ENCODE measurements at places on chromosomes 6 and 20. TPM values are rescaled to one million over a fixed set of nuclear protein-coding genes. Genes with fewer than 3 reads are reported as not detected.

GRCh38 chr20:60069656-60070055 is 111.4 kb downstream of the CDH26 start:
- DNase-seq = no peak
- no peak overlapping the region for H3K27ac ChIP-seq
- no peaks in the 10 kb centered on the region for H3K4me1 ChIP-seq

- no peak overlapping the region for H3K27ac ChIP-seq
- H3K36me3 ChIP-seq = no peaks in the 10 kb centered on the region
- peaks cover 18% of the 10 kb centered on the region for H3K4me1 ChIP-seq
- no peaks in the 10 kb centered on the region for H3K27me3 ChIP-seq
- H3K4me3 ChIP-seq = no peak overlapping the region
These were observed 6.4 kb upstream of the SLC2A12 start for GRCh38 chr6:134058622-134059366.

- no peaks in the 10 kb centered on the region for H3K4me1 ChIP-seq
- no peak overlapping the region for H3K27ac ChIP-seq
- no peaks in the 10 kb centered on the region for H3K36me3 ChIP-seq
These were observed 158.9 kb downstream of the TBXT start for GRCh38 chr6:166008441-166009369.

DNA sequence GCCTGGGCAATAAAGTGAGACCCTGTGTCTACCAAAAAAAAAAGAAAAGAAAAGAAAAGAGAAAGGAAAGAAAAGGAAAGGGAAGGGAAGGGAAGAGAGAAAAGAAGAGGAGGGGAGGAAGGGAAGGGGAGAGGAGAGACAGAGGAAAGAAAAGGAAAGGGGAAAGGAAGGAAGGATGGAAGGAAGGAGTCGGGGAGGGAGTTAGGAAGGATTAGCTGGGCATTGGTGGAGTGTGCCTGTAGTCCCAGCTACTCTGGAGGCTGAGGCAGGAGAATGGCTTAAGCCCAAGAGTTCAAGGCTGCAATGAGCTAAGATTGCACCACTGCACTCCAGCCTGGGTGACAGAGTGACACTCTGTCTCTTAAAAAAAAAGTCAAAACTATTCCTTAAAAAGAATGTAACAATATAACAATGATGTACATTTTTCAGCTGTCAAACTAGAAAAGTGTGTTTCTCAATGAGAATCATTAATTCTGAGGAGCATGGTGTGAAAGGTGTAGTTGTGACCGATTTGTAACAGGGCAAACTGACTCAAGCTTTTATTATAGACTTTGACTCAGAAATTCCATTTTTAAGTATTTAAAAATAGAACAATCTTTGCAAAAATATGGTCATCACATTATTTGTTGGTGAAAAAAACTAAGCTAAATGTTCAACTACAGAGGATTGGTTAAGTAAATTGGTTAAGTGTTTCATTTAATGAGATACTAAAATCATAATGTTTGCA is 14.7 kb downstream of the SNRPB start:
- no peak overlapping the region for H3K4me3 ChIP-seq
- no peaks in the 10 kb centered on the region for H3K4me1 ChIP-seq
- no peaks in the 10 kb centered on the region for H3K36me3 ChIP-seq
- no peaks in the 10 kb centered on the region for H3K27me3 ChIP-seq
- no peak overlapping the region for H3K27ac ChIP-seq
- no peak for DNase-seq

GRCh38 chr20:62258499-62259293 is 20.4 kb downstream of the OSBPL2 start:
- H3K36me3 ChIP-seq = no peaks in the 10 kb centered on the region
- DNase-seq = peak; percentile 86
- H3K4me3 ChIP-seq = no peak overlapping the region
- H3K4me1 ChIP-seq = no peaks in the 10 kb centered on the region
- H3K27ac ChIP-seq = no peak overlapping the region
- H3K27me3 ChIP-seq = no peaks in the 10 kb centered on the region

- H3K4me1 ChIP-seq = no peaks in the 10 kb centered on the region
- no peak overlapping the region for H3K27ac ChIP-seq
- DNase-seq = no peak
- H3K36me3 ChIP-seq = no peaks in the 10 kb centered on the region
- H3K27me3 ChIP-seq = no peaks in the 10 kb centered on the region
These were observed 19.5 kb downstream of the KIAA0408 start for GRCh38 chr6:127439718-127440117.

- no peaks in the 10 kb centered on the region for H3K27me3 ChIP-seq
- H3K4me1 ChIP-seq = no peaks in the 10 kb centered on the region
- no peak overlapping the region for H3K27ac ChIP-seq
- no peak for DNase-seq
- H3K36me3 ChIP-seq = peaks cover 29% of the 10 kb centered on the region
These were observed 73.3 kb upstream of the LYRM2 start for GRCh38 chr6:89711801-89712200.

GRCh38 chr20:45012682-45013302 is 46.5 kb downstream of the STK4 start:
- no peaks in the 10 kb centered on the region for H3K4me1 ChIP-seq
- no peak for DNase-seq
- H3K27ac ChIP-seq = no peak overlapping the region
- no peaks in the 10 kb centered on the region for H3K27me3 ChIP-seq

DNA sequence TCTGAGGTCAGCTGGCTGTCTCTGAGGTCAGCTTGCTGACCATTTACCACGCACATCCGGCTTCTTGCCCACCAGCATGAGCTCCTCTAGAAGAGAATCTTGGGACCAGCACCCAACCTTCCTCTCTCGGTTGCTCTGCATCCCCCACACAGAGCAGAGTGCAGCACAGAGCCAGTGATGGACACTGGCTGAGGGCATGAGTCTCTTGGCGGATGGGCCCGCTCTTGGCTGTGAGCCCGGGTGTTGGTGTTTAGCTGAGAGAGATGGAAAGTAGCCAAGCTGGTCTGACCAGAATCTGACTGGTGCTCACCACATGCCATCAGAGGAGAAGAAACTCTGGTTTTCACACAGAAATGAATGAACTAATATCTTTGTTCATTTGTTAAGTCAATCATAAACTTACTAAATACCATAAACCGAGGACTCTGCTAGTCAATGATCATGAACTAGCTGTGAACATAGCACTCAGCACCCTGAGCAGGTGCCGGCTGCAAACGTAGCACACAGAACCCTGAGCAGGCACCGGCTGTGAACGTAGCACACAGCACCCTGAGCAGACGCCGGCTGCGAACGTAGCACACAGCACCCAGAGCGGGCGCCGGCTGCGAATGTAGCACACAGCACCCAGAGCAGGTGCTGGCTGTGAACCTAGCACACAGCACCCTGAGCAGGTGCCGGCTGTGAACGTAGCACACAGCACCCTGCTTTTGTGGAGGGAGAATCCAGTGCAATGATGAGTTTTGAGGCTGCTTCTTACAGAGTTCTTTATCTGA is 10.4 kb upstream of the THBS2 start:
- H3K4me3 ChIP-seq = no peak overlapping the region
- DNase-seq = peak; percentile 86

DNA sequence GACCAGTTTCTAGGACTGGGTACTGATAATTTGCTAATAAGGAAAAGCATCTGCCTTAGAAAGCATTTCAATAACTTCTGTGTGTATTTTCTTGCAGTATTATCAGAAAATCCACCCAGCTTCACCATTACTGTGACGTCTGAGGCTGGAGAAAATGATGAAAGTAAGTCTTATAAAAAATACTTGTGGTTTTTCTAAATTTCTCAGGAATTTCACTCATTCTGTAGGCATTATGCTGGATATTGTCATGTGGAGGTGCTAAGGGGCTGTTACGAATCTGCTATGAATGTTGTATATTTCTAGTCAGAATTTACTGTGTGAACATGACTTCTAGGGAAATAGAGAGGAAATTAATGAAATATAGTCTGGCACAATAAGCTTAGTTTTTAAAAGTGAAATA is 8.9 kb downstream of the RWDD1 start:
- DNase-seq = no peak
- H3K4me3 ChIP-seq = no peak overlapping the region
- H3K27ac ChIP-seq = no peak overlapping the region
- H3K4me1 ChIP-seq = no peaks in the 10 kb centered on the region
- no peaks in the 10 kb centered on the region for H3K27me3 ChIP-seq
- H3K36me3 ChIP-seq = peaks cover 4% of the 10 kb centered on the region

GRCh38 chr6:33732817-33733708 is 13.6 kb downstream of the IP6K3 start:
- no peak overlapping the region for H3K27ac ChIP-seq
- H3K36me3 ChIP-seq = no peaks in the 10 kb centered on the region
- no peaks in the 10 kb centered on the region for H3K4me1 ChIP-seq
- H3K4me3 ChIP-seq = no peak overlapping the region
- no peaks in the 10 kb centered on the region for H3K27me3 ChIP-seq

GRCh38 chr6:17656644-17657043 is 50.1 kb downstream of the NUP153 start:
- H3K36me3 ChIP-seq = peaks cover 2% of the 10 kb centered on the region
- DNase-seq = no peak
- no peaks in the 10 kb centered on the region for H3K27me3 ChIP-seq
- H3K4me1 ChIP-seq = peaks cover 2% of the 10 kb centered on the region

GRCh38 chr20:53555081-53555480 is 38.6 kb downstream of the ZNF217 start:
- DNase-seq = no peak
- no peaks in the 10 kb centered on the region for H3K27me3 ChIP-seq
- no peaks in the 10 kb centered on the region for H3K36me3 ChIP-seq
- no peaks in the 10 kb centered on the region for H3K4me1 ChIP-seq
- no peak overlapping the region for H3K4me3 ChIP-seq

DNA sequence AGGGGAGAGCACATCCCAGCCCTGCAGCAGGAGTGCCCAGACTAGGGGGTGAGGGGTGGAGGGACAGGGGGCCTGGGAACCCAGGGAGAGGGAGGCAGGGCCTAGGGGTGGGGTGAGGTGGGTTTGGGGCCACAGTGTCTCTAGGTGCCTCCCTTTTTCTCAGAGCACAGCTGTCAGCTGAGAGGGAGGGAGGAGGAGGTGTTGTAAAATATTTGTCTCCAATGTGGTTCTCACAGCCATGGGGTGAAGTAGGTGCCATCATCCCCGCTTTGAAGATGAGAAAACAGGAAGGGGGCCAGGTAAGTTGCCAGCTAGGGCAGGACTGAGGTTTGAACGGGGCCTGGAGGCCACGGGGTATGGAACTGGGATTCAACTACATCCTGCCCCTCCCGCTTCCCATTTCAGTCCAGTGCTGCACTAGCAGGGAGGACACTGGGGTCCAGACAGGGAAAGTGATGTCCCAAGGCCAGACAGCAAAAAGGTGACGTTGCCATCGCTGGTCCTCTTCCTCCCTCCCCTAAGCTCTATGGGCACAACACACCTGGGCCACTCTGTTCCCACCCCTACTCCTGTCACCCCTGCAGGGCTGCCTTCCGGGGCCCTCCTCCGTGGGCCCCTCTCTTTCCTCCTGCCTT is 20.3 kb downstream of the PACSIN1 start:
- no peaks in the 10 kb centered on the region for H3K36me3 ChIP-seq
- H3K27ac ChIP-seq = no peak overlapping the region
- H3K4me1 ChIP-seq = no peaks in the 10 kb centered on the region
- H3K27me3 ChIP-seq = no peaks in the 10 kb centered on the region

DNA sequence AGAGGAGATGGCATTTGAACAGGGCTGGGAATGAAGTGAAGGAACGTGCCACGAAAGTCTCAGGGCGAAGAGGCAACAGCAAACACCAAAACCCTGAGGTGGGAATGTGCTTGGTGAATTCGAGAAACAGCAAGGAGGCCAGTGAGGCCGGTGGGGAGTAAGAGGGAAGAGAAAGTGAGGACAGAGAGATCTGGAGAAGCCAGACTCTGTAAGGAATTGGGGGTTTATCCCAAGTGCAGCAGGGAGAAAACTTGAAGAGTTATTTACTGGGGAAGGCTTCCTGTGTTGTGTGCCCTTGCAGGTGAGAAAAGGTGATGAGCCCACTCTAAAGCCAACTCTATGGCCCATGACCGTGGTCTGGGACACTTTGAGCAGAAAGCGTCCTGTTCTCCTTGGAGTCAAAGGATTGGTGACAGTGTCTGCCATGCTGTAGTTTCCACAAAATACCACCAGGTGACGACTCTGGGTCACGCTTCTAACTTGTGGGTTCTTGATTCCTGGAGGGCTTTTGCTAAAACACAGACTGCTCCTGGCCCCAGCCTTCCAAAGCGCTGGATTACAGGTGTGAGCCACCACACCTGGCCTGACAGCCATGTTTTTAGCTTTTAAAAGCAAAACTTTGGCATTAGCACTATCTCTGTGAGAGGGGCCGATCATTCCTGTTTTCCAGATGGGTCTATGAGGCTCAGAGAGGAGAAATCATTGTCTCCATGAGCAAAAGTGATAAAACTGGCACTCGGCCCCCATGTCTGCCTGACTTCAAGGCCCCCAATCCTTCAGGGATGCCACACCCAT is 18.0 kb upstream of the CSNK2A1 start:
- no peaks in the 10 kb centered on the region for H3K4me1 ChIP-seq
- no peak overlapping the region for H3K4me3 ChIP-seq
- no peak overlapping the region for H3K27ac ChIP-seq
- H3K27me3 ChIP-seq = no peaks in the 10 kb centered on the region
- no peaks in the 10 kb centered on the region for H3K36me3 ChIP-seq

Gene GSTA1
- not detected for total RNA-seq

Gene IFT52
- 24.9 TPM for total RNA-seq

Gene SMLR1
- total RNA-seq = not detected

Gene RBCK1
- total RNA-seq = 70.0 TPM

Gene B4GALT5
- total RNA-seq = 38.3 TPM

Gene GGTLC1
- total RNA-seq = not detected

Gene SMAP1
- 24.7 TPM for total RNA-seq

Gene MYCT1
- total RNA-seq = 20.1 TPM

Gene C6orf136
- 19.9 TPM for total RNA-seq
